Smooth muscle cell of the coronary artery (primary cell): ENCODE measurements at places on chromosomes 1 and 21. TPM values are rescaled to one million over a fixed set of nuclear protein-coding genes. Genes with fewer than 3 reads are reported as not detected.

Gene ARTN
- 0.38 TPM in 1 of 2 replicates, not detected in the other for total RNA-seq

Gene HCRTR1
- total RNA-seq: under 0.01 TPM in 1 of 2 replicates, not detected in the other

Gene MSH4
- 0.08 and 0.35 TPM in 2 replicates for total RNA-seq

Gene EFNA3
- 0.35 and 0.90 TPM in 2 replicates for total RNA-seq

Gene CEP170
- total RNA-seq: 76.6 and 142 TPM in 2 replicates

Gene CYB5RL
- 3.5 and 3.7 TPM in 2 replicates for total RNA-seq

Gene BTBD8
- 2.1 and 5.1 TPM in 2 replicates for total RNA-seq

Gene SPRR1A
- not detected in 2 replicates for total RNA-seq

Gene CYP4A11
- total RNA-seq: not detected in 2 replicates

Gene LDLRAD1
- total RNA-seq: not detected in 2 replicates

Gene EIF2D
- 42.2 and 45.9 TPM in 2 replicates for total RNA-seq

Gene CCDC181
- total RNA-seq: 0.38 TPM in 1 of 2 replicates, not detected in the other

Gene DOCK7
- 87.6 and 111 TPM in 2 replicates for total RNA-seq

Gene ERG
- 1.1 and 1.7 TPM in 2 replicates for total RNA-seq

Gene RYR2
- under 0.01 TPM in 1 of 2 replicates, not detected in the other for total RNA-seq

Gene ACOT11
- 2.5 and 4.1 TPM in 2 replicates for total RNA-seq

Gene ATF6
- 9.6 and 16.7 TPM in 2 replicates for total RNA-seq

Gene CAPN8
- not detected in 2 replicates for total RNA-seq
